ENCODE measurements at places on chromosomes 3 and 15.

DNA sequence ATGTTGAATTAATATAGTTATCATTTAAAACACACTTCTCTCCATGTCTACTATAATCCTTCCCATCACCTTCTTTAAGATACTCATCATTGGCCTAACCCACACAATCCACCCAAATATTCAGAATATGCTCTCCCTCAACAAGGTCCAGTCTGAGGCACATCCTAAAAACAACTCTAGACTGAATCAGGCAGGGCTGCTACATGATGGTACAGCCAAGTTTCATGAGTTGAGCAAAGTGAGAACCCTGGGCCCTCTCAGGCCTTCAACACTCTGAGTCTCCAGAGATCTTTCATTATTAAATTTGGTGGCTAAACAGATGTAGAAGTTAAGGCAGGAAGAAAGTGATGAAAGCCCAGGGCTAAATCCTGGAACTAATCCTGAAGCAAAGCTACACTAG lies 16.2 kb downstream of the ZNF148 start:
- DNase-seq: no peak

DNA sequence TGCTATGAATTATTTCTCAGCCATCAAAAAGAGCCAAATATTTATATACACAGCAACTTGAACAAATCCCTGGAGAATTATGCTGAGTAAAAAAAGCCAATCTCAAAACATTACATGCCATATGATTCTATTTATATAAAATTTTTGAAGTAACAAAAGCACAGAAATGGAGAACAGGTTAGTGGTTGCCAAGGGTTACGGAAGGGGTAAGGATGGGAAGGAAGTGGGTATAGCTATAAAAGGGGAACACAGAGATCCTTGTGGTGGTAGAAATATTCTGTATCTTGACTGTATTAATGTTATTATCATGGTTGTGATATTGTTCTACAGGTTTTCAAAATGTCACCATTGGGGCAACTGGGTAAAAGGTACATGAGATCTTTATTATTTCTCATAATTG lies 62.3 kb upstream of the ASB14 start:
- no peak for DNase-seq

DNA sequence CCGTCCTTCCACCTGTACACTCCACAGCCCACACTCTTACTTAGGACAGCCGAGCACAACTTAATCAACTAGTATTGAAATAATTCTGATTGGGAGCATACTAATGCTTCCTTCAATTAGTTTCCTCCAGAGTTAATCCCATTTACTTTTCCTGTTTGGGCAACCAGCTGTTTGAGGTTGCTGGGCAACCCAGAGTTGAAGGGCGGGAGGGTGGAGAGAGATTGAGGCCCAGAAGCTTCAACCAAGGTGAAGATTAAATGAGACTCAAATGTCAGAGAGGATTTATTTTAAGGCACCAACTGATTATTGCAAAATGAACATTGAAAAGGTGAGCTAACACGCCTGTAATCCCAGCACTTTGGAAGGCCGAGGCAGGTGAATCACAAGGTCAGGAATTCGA lies 428.5 kb upstream of the SEMA6D start:
- DNase-seq: no peak

DNA sequence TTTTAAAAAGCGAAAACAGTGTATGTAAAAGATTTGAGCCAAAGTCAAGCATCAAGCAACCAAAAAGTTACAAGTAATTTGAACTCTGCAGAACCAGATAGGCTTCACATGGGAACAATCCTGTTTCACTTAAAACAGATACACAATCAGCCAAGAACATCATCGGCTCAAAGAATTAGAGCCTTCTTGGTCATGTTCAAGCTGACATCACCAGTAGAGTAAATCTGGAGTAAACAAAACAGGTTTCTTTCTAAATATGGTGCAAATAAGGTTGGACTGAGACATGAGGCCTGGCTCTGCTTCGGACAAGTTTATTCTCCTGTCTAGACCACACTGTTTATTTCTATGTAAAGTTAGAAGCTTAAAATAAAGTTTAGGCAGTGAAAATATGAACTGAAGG lies 116.0 kb downstream of the GMNC start:
- DNase-seq: no peak

DNA sequence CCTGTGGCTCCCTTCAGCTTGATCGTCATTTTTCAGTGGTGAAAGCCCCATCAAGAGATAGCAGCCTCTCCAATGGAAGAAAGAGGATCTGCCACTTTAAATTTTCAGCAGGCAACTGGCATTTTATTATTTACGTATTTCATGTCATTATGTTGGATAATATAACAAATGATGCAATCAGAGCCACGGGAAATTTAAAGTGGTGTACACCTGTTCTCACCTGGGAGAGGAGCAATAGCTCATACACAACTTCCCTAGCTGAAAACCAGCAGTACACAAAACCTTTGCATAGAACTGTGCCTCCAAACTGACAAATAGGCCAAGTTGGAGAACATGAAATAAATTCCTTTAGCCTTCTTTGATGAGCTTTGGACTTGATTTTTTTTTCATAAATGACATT lies 136.9 kb downstream of the SATB1 start:
- no peak for DNase-seq

DNA sequence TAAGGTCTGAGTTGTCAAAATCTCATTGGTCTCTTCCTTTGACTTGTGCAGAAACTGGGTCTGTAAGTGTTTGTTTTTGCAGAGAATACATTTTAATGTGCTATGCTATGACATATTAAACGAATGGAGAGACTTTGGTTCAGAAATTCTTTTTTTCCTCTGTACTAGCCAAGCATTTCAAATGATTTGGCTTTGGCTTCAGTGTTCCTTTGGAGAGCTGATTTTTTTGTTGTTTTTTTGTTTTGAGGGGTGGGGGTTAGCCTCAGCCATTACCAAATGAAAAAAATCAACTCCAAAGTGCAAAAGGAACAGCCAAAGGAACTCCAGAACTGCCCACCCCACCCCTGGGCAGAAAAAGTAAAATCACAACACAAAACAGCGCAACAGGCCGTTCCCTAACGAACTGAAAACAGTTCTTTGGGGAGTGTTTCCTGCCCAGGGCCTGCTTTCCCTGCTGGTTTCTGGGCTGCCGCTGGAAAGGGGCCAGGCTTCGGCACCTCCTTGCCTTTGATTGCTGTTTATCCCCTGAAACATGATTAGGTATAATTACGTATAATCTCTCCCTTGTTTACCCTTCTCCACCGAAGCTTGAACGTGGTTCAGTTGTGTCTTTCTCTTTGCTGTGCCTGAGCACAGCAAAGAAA lies 57.6 kb upstream of the NEO1 start:
- DNase-seq: no peak

DNA sequence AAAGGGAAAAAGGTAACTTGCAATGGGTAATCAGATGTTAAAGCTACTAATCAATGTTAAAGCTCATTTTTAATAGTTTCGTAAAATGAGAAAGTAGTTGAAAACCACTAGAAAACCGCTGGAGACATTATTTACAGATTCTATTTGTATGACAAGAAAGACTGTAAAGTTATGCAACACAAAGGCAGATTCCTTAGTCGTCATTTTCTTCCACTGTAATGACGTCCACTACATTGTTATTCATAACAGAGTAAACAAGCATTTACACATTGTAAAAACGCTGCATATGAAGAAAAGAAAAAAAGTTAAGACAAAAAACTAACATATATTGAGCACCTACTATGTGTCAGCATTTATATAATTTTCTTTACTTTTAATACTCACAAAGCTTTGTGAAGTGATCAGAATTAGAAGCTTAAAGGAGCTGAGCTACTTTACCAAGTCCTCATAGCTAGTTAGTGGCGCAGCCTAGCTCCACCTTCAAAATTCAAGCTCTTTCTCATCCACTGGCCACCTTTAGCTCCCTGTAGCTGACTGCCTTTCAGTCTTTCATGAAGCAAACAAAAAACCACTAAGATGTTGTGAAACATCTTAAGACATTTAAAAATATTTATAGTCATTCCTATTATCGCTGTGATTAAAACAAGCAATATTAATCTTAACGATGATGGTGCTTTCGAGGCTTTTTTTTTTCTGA lies 100.1 kb upstream of the CDIN1 start:
- DNase-seq: no peak

DNA sequence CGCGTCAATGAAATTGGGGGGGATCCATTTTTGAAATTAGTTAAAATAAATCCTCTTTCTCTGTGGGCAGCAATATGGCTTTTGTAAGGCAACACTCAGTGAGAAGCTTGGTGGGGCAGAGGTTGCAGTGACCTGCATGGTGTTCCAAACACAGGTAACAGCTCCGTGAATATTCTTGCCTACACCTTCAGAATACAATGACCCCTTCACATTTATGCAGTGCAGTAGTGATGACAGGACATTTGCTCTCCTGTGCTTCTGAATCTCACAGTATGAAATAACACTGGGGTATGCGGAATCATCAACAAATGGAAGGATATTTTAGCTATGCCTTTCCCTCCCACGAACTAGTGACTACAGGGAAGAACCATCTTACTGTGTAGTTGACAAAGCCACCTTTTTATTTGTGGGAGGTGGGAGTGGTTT lies 6.9 kb downstream of the AHSG start:
- no peak for DNase-seq

DNA sequence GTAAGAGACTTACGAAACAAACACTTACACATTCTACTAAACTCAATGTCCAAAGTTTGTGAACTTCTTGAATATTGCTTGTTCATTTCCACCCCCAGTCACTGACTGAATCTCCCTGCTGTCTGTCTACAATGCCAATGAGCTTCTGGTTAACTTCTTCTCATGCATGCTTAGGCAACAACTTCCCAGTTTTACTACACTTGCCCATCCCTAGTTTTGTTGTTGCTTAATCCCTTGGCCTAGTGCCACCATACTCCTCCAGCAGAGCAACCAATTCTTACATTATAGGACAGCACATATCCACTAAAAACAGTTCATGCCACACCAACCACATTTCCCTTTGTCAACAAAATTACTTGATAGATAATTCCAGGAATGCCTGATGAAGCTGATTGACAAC lies 40.9 kb upstream of the CCR2 start:
- DNase-seq: no peak

GRCh38 chr3:19744047-19744446 lies 190.0 kb downstream of the EFHB start:
- no peak for DNase-seq

GRCh38 chr3:49266410-49267095 lies 10.5 kb downstream of the C3orf62 start:
- DNase-seq: no peak

GRCh38 chr3:30638685-30639412 lies 32.4 kb downstream of the TGFBR2 start:
- DNase-seq: no peak

DNA sequence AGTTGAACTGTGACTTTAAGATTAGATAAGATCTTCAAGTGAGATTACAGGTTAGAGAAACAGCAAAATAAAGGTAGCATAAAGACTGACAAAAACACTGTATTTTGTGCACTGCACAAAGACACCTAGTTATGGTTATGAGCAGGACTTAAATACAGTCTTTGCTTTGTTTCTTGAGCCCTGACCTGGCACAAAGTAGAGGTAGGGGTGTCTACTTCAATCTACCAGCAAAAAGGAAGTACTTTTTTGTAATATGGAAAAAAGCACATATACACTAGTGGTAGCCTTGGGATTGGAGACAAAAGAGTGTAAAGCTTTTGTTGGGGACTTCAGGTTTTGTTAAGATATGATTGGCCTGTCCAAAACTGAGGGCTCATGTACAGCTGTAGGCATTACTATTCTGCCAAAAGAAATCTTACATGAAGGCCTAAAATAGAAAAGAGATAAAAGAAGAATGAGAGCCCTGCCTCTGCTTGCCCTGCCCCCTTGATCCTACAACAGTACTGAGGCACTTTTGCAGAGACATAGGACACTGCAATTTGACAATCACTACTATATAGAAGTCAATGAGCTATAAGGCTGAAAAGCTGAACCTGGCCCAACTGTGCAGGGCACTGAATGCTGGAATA lies 194.3 kb downstream of the CBLB start:
- DNase-seq: no peak

DNA sequence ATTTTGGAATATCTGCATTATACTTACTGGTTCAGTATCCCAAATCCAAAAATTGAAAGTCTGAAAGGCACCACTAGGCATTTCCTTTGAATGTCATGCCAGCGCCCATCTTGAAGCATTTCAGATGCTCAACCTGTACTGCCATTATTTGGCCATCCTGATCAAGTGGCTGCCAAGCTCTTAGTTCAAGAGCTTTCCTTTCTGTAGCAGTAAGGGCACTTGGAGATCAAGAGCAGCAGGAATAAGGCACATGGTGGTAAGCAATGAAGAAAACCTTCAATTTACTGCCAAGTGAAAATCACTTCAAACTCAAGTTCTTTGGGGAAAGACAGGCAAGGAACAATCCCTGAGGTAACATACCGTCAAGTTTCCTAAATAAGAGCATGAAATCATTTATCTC lies 10.0 kb downstream of the RHOA start:
- DNase-seq: no peak

- no peak for DNase-seq
Measured at GRCh38 chr3:69368129-69368741, 17.7 kb downstream of the FRMD4B start.

- DNase-seq: no peak
Measured at GRCh38 chr3:160644491-160644890, 32.5 kb upstream of the ARL14 start.

- DNase-seq: no peak
Measured at GRCh38 chr3:142852009-142852408, 36.9 kb downstream of the PCOLCE2 start.

GRCh38 chr3:122520861-122521260 lies 6.1 kb upstream of the KPNA1 start:
- no peak for DNase-seq

DNA sequence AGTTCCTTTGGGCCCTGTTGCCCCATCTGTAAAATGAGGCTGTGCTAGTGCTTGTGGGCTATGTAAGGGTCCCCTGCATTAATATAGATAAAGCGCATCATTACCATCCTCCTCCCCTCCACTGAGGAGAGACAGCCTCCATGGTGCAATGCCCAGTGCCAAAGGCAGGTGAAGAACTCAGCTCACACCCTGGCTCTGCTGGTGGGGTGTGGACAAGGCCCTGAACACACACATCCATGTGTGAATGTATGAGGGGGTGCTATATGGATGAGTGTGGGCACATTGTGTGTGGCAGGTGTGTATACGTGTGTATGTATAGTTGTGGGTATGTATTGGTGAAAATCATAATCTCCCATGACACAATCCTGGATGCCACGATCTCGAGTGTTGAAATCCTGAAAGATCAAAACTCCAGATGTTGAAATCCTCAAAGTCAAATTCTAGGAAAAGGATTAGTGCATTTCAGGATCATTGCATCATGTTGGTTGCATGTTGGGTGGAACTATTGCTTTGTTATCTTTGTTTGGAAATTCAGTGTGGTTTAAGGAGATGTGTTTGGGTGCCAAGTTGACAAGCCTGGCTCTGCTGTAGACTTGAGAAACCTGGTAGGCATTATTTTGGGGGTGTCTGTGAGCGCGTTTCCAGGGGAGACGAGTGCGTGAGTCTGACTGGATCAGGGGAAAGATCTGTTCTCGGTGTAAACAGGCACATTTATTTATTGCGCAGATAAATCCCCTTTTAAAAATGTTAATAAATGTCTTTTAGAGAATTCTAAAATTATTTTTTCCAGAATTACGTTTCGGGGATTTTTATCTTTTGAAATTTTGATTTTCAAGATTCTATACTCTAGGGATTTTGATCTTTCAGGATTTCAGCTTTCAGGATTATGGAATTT lies 42.0 kb upstream of the SEC61A1 start:
- no peak for DNase-seq

Measured in stimulated activated CD8-positive, alpha-beta memory T cell treated with anti-CD3 and anti-CD28 coated beads, Interleukin-7, amount 100 ng/mL, for 1 hour (primary cell).